Large intestine (tissue), 12 donors: ENCODE measurements at places on chromosomes 1 and 21. TPM values are rescaled to one million over a fixed set of nuclear protein-coding genes. Genes with fewer than 3 reads are reported as not detected.

DNA sequence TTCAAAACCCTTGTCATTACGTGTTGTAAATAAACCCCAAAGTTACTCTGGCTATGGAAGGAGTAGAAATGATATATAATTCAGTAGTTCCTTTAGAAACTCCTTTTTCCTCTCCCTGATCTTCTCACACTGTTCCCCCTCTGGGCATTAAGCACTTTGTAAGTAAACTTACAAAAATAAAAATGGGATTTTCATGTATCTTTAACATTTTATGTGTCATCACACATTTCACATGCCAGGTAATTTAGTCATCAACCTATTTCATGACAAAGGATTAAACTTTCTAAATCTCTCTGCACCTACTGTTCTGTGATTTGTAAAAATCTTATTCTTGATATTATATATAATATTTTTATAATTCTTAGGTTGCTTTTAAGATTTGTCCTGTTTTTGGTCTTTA lies 176.9 kb downstream of the NEK7 start:
- DNase-seq = no peak

- DNase-seq = no peak
These were observed 142.9 kb downstream of the APP start for GRCh38 chr21:26027696-26028095.

DNA sequence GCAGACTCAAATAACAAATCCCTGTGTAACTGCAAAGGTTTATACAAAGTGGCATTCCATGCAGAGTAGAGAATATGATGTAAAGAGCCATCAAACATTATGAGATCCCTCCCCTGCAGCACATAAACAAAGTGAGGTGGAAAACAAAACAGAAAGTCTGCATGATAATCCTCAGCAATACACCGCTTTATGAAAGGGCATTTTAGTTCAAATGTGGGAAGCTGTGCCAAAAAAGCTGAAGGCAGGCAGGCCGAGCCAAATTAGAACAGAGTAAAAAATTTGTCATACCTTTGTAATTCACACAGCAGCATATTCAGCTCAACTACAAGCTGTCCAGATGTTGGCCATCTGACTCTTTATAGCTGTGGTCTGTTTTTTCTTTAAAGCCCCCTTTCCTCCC lies 113.5 kb downstream of the LHX9 start:
- DNase-seq = no peak

GRCh38 chr1:204564835-204565234 lies 48.6 kb downstream of the MDM4 start:
- no peak for DNase-seq

DNA sequence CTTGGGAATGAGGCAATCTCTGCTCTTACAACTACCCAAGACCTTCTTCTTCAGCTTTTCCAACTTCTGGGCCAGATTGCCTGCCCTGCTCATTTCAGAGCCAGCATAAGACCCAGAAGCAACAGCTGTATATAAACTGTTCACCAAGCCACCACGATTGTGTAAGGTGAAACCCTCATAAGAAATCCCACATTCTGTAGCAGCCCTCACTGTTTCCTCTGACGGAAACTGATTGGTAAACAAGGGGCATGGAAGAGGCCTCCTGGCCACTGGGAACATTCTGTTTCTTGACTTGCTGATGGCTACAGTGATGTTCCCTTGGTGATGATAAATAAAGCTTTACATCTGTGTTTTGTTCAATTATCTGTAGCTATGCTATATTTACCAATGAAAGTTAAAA lies 39.7 kb upstream of the EXO1 start:
- no peak for DNase-seq

GRCh38 chr1:230083746-230084407 lies 16.8 kb downstream of the GALNT2 start:
- DNase-seq = no peak

GRCh38 chr1:3928586-3928985 lies 28.5 kb upstream of the C1orf174 start:
- DNase-seq = no peak

DNA sequence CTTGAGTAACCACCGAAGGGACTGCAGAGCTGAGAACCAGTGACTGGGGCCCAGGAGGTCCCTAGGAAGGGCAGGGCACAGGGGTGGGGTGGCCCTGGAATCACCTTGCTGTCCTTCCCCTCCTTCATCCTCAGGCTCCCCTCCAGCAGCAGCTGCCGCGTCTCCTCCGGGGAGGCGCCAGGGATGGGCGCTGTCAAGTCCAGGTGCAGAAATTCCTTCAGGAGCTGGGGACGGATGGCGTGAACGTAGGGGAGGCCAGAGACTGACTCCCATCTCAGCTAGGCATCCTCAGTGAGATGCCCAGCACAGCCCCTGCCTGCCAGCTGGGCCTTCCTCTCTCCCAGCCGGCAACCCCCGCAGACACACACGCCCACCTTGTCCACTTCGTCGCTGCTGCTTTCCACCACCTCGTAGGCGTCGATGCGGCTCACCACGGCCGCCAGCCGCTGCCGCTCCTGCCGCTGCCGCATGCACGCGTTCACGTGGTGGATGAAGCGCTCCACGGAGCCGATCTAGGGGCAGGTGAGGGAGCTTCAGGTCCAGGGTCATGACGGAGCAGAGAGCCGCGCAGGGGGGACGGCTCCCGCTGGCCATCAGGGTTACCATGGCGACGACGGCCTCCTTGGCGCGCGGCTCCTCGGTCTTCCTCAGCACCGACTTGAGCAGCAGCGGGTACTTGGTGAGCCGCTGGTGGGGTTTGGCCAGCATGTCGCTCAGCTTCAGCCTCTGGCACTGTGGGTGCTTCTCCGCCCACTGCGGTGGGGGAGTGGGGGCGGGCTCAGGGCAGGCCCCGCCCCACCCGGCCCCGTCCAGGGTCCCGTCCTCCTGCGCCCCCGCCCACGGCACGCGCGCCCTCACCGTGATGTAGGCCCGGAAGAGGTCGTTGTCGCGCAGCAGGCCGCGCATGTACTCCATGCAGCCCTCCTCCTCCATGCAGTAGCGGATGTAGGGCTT lies 4.4 kb upstream of the TNFRSF25 start:
- no peak for DNase-seq

- DNase-seq = no peak
These were observed 18.6 kb upstream of the NTNG1 start for GRCh38 chr1:107122225-107122624.

DNA sequence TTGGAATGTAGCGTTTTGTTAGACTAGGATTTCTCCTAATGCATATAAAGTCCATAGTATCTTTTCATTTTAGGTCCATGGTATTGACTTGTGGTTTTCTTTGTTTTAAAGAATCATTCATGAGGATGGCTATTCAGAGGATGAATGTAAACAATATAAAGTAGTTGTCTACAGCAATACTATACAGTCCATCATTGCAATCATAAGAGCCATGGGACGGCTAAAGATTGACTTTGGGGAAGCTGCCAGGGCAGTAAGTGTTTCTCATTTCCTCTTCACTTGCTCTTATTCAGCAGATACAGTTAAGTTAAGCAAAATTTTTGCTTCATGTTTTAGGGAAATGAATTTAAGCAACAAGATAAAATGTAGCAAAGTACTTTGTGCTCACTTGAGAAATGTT lies 25.4 kb downstream of the GNAI3 start:
- no peak for DNase-seq

DNA sequence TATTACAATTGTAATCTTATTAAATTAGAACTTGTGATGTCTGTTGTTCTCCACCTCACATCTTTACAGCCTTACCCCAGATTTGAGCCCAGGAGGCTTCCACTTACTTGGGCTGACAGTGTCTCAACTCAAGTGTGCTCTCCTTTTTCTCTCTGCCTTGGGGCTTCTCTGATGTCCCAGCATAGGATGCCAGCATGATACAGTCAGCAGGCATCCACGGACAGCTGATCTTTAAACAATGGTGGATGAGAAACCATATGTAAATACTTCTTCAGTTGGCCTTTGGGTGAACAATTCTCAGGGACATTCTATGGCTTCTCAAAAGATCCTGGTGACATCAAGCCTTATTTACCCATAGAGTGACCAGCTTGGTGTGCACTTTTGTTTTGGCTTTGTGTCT lies 107.6 kb upstream of the GORAB start:
- no peak for DNase-seq

DNA sequence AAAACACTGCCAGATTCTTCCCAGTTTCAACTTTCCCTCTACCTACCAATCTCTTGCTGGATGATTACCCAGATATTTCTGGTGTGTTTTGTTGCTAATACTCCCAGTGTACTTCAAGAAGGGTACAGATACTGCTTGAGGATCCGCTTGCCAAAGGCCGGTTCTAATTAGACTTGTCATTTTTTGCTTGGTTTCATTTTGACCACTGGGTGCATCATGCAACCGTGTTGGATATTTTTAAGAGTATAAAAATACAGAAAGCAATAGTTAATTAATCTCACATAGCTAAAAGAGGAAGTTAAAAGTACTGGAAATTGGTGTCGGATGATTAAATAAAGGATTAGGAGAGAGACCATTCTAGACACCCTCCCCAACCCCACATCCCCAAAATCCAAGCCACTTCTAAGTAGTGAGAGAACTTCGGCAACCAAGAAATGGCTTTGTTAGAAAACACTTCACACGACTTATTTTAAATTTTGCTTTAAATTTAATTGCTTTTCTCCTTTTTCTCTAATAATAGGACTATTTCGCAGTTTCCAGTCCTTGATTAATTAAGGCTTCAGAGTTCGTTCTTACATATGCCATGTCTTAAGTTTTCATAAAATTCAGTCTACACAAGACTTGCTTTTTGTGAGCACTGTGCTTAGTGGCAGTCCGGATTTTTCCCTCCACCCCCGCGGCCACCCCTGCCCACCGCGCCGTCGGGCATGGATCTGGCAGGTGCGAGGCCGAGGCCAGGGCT lies 2.5 kb upstream of the CDKN2C start:
- no peak for DNase-seq

- DNase-seq = no peak
These were observed at the start of gene TMEM52 for GRCh38 chr1:1918901-1919303. Gene TMEM52 (minus strand): TSS chr1:1919279. CDS start chr1:1919265, 14 bp downstream.

DNA sequence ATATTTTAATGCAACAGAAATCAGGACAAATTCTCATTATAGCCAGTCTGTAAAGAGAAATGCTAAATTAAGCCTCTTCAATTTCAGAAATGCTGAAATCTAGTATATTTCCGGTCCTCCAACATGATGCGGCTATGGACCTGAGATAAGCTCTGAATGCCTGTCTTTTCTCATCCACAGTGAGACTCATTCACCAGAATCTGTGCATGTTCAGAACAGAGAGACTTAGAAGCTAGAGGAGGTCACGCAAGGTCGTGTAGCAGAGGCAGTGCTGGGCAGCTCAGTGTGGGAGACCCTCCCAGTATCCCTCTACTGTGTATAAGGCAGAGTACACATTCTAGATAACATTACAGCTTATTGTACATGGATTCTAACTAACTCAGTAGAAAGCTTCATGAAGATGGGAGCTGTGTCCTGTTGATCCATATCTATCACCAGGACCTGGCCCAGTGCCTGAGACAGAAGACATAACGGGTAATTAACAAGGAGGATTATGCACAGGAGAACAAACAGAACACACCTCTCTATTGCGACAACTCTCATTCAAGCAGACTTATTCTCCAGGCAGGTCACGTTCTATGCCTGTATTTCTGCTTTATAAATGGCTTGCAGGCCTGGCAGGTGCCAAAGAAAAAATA lies 97.0 kb upstream of the COA6 start:
- no peak for DNase-seq

GRCh38 chr1:201356701-201357100 lies 20.8 kb downstream of the TNNT2 start:
- DNase-seq = no peak

- no peak for DNase-seq
These were observed 30.3 kb downstream of the DENND1B start for GRCh38 chr1:197744979-197745378.

DNA sequence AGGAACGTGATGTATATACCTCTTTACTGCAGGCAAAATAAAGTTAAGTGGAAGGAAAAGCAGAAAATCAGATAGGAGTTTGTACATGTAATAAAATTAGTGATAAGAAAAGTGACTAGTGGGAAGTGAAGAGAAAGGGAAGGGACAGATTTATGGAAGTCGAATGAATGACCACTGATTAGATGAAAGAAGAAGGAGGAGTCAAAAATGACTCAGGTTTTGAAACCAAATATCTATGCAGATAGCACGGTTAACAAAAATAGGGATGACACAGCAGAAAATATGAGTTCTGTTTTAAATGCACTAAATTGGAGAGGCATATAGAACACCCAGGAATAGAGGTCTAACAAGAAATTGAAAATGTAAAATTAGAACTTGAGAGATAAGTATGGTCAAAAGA lies 128.0 kb downstream of the HMCN1 start:
- DNase-seq = no peak

DNA sequence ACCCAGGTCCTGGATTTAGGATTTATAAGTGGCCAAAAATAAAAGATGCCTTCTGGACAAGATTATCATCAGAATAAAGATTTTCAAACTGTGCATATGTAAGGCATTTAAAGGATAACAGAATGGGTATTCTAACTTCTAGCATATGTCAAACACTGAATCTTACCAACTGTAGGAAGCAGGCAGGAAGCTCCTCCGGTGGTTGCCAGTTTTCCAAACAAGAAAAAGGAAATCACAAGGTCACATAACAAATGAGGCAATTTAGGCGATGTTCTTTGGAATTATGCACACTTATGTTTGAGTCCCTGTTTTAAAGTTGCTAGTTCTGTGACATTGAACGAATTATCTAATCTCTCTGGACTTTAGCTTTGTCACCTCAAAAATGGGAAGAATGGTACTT lies 48.9 kb downstream of the ATP6V1G3 start:
- no peak for DNase-seq

HSF2BP gene
- 0.66 TPM for polyA plus RNA-seq

TBX19 gene
- 2.3 TPM for polyA plus RNA-seq

CSDE1 gene
- 331 TPM for polyA plus RNA-seq

ZNF644 gene
- polyA plus RNA-seq = 37.6 TPM

APP gene
- 265 TPM for polyA plus RNA-seq

NHLH1 gene
- polyA plus RNA-seq = 0.19 TPM

CACNA1E gene
- 1.7 TPM for polyA plus RNA-seq

TNFRSF18 gene
- polyA plus RNA-seq = 0.49 TPM

TCP10L gene
- 0.70 TPM for polyA plus RNA-seq

GNG4 gene
- polyA plus RNA-seq = 41.6 TPM
